ENCODE measurements at places on chromosomes 11 and 22. TPM values are rescaled to one million over a fixed set of nuclear protein-coding genes. Genes with fewer than 3 reads are reported as not detected.

The CRYBA4 gene
- total RNA-seq: not detected

The ALDH3B2 gene
- not detected for total RNA-seq

The SLC5A1 gene
- not detected for total RNA-seq

The GRAP2 gene
- not detected for total RNA-seq

The ARVCF gene
- total RNA-seq: 2.6 TPM

The KCNE3 gene
- total RNA-seq: 0.37 TPM

The ELMOD1 gene
- under 0.01 TPM for total RNA-seq

The CSF2RB gene
- total RNA-seq: not detected

The ZP1 gene
- total RNA-seq: 0.98 TPM

The MYO18B gene
- not detected for total RNA-seq
